Esophagus mucosa (tissue), 1 donor: ENCODE measurements at places on chromosomes 3 and 15. TPM values are rescaled to one million over a fixed set of nuclear protein-coding genes. Genes with fewer than 3 reads are reported as not detected.

GRCh38 chr15:93458597-93458996 lies 369.6 kb upstream of the RGMA start:
- ATAC-seq: no peak

ACTC1 gene
- total RNA-seq: 0.92 TPM

GRCh38 chr3:31804251-31805051 lies 176.6 kb downstream of the OSBPL10 start:
- no peak for ATAC-seq

GRCh38 chr15:63772520-63772919 lies 61.2 kb downstream of the HERC1 start:
- no peak for ATAC-seq

ECE2 gene
- total RNA-seq: not detected

DNA sequence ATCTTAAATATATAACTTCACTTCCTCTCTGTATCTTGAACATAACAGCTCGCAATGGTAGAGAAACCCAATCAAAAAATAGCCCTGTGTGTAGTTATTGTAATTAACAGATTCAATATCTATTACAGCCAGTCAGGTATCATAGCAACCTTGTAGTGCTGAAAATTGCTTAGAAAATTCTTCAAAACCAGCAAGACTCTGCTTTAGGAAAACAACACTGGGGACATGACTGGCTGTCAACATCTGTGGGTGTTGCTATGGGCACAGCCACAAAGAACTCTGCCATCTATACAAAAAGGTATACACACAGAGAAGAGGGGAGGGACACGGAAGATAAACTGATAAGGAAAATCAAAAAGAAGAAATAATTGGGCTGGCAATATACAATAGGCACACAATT lies 101.2 kb downstream of the WDR72 start:
- no peak for ATAC-seq

- no peak for ATAC-seq
Observed at GRCh38 chr15:77624868-77625267, 7.8 kb downstream of the LINGO1 start.
